ENCODE measurements at places on chromosomes 5 and 9. TPM values are rescaled to one million over a fixed set of nuclear protein-coding genes. Genes with fewer than 3 reads are reported as not detected.
A peak's percentile ranks its signal among the peaks of the same experiment; 100 is the strongest.

DNA sequence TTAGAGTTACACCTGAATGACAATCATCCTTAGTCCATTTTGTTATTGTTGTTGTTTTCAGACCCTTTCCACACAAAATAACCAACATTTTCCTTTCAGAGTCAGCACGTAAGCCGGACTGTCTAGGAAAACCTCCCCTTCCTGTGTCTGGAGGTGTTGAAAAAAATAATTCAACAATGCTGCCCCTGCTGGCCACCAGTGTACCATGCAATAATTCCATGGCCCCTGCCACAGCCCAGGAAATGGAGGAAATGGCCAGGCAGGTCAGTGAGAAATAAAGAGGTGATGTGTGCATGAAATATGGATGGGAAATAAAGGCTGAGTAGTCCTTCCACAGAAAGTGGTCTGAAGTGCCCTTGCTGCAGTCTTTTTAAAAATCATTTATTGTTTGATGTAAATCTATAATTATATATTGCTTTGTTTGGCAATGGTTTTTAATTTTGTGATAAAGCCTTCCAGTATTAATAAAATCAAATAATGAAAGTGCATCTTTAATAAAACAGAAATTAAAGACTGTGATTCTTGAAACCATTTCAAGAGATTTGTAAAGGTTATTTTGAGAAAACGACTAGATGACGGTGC is 152.8 kb upstream of the PAPPA start:
- no peak for DNase-seq
- H3K4me3 ChIP-seq: no peak overlapping the region
- no peaks in the 10 kb centered on the region for H3K4me1 ChIP-seq
- H3K27me3 ChIP-seq: no peaks in the 10 kb centered on the region
- H3K36me3 ChIP-seq: no peaks in the 10 kb centered on the region

DNA sequence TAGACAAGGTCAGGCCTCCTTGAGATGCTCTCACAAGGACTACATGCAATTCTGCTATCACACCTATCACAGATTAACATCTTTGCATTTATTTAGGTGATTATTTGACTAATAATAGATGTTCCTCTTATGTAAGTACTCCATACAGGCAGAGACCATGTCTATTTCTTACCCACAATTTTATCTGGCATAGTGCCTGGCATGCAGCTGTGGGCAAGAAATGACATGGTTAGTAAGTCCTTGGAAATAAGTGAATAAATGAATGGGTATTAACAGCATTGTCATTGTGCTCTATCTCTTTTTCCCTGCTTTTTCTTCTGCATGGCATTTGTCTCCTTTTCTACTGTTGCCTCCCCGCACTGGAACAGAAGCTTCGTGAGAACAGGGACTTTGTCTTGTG is 49.4 kb downstream of the SLC22A5 start:
- H3K27ac ChIP-seq: peak overlapping the region; percentile 89
- no peak overlapping the region for H3K4me3 ChIP-seq
- no peaks in the 10 kb centered on the region for H3K27me3 ChIP-seq
- peaks cover 72% of the 10 kb centered on the region for H3K36me3 ChIP-seq
- H3K4me1 ChIP-seq: peaks cover 82% of the 10 kb centered on the region

LCN9 gene
- not detected for total RNA-seq

GRCh38 chr9:36881743-36882441 is 152.2 kb downstream of the PAX5 start:
- no peak overlapping the region for H3K27ac ChIP-seq
- H3K36me3 ChIP-seq: no peaks in the 10 kb centered on the region
- peaks cover 13% of the 10 kb centered on the region for H3K27me3 ChIP-seq
- H3K4me3 ChIP-seq: no peak overlapping the region
- no peaks in the 10 kb centered on the region for H3K4me1 ChIP-seq
- no peak for DNase-seq

All from activated T-helper 2 cell treated with anti-CD3 and anti-CD28 coated beads, Interferon-gamma antibody, Interleukin-2, Interleukin-4, amounts not matched to agents 10 μg/mL and 5 μg/mL and 100 μg/mL, durations not matched to agents 14 hours and 24 hours and 36 hours (primary cell).